GM23248 (cell line): ENCODE measurements at places on chromosomes 11 and 22. TPM values are rescaled to one million over a fixed set of nuclear protein-coding genes. Genes with fewer than 3 reads are reported as not detected.

- no peak for DNase-seq
Measured at GRCh38 chr11:108341654-108342053, 118.8 kb downstream of the ATM start.

- no peak for DNase-seq
Measured at GRCh38 chr22:48841881-48842582, 985.6 kb downstream of the BRD1 start.

DNA sequence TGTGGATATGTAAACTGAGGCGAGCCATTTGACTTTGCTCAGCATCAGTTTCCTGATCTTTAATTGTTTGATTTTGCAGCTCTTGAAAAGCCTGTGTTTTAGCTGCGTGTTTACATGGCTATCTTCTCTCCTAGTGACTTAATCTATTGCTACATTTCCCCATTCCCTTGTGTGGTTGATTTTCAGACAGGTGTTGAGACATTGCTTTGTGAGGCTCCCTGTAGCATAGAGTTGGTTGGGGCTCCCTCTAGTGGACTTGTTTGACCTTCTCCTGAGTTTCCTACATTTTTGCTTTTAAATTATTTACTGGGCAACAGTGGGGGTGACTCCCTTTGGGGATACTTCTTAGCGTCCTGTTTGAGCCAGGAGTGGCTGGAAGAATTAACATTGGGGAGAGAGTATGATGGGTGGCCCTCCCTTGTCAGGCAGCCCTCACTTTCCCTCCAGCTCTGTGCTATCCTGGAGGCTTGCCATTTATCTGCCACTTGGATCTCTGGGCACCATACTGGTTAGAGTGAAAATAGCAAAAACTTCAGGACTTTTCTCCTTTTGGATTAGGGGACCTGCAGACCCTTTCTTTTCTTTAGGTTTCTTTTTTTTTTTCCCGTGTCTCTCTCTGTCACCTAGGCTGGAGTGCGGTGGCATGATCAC is 9.2 kb upstream of the CBL start:
- peak; percentile 89 for DNase-seq

DNA sequence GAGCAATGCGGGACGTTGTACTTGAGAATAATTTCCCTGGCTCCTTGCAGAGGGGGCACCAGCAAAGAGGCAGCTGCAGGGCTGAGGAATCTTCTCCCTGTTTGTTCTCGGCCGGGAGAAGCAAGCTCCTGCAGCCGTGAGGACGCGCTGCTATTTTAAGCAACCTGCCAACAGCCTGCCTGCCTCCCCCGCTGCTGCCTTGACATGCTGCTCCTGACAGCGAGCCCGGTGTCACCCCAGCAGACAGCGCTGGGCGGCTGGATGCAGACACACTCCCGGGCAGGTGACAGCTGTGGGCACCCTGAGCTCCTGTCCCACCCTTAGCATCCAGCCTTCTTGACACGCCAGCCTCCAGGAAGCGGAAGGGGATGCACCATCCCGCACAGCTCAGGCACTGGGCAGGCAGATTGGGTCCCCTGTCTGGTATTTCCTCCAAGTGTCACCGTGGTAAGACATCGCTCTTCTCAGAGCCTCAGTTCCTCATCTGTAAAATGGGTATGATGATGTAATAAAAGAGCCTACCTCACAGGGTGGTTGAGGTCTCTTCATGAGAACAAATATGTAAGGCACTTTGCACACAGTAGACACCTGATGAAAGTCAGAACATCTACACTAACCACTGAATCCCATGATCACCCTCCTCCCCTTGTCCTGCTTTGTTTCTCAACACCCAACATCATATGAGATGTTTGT is 530.6 kb downstream of the MN1 start:
- DNase-seq, result no peak

DNA sequence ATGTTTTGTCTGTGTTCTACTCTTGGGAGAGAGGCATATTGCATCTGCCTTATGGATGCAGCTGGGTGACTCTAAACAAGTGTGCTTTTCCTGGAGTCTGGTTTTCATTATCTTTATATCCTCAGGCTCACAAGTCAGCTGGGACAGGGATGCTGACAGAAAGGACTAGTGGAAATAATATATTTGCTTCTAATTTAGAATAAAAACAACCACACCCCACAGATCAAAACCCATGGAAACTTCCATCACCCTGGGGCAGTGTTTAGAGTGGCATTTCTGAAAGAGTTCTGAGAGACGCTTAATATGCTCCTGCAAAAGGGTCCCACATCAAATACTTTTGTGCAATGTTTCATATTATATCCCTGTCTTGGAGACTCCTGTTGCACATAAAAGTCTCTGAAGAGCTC is 20.8 kb downstream of the KCNE3 start:
- DNase-seq, result no peak

DNA sequence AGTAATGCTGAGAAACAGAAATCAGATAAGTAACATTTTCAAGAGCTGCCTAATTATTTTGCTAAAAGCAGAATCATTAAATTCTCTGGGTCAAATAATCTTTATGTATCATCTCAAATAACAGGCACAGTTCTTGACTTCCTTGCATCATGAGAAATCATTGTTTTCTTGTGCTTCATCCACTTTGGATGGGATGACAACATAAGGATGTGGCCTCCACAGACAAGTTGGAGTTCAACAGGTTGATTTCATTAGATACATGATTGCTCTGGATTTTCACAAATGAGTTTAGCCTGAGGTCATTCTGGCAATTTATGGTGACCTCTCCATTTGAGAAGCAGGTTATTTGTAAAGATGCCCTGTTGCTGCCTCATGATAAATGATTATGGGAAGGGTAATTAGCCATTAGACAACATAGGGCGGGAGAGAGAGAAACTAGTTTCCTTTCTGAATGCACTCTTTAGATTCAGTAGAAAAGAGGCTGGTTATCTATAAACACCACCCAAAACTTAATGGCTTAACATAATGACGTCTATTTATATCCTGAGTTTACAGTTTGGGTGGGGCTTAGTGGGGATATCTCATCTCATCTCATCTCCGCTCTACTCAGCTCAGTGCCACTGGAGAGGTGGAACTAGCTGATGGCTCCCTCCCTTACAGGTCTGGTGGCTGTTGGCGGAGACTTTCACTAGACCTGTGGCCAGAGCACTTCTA is 35.0 kb upstream of the ADORA2A start:
- peak; percentile 56 for DNase-seq

DNA sequence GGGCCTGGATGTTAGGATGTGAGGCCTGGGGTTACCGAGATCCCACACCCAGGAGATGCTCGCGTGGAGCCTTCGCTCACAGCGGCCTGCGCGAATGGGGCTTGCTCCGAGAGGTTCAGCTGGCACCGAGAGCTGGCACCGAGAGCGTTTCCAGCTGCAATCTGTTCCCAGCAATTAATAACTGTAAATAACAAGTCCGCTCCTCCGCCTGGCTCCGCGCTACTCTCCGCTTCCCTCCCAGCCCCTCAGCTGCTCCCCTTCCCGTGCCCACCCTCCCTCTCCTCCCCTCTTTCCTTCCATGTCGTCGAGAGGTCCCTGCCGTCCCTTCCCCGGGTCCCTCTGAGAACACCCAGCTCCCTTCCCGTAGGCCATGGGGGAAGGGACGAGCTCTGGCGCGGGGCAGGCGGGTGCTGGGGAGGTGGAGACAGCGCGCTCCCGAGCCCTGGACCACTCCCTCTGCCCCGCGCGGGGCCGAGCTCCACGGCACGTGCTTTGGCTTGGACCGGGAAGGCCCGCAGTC is 110.8 kb downstream of the WNT7B start:
- DNase-seq, result no peak

DNA sequence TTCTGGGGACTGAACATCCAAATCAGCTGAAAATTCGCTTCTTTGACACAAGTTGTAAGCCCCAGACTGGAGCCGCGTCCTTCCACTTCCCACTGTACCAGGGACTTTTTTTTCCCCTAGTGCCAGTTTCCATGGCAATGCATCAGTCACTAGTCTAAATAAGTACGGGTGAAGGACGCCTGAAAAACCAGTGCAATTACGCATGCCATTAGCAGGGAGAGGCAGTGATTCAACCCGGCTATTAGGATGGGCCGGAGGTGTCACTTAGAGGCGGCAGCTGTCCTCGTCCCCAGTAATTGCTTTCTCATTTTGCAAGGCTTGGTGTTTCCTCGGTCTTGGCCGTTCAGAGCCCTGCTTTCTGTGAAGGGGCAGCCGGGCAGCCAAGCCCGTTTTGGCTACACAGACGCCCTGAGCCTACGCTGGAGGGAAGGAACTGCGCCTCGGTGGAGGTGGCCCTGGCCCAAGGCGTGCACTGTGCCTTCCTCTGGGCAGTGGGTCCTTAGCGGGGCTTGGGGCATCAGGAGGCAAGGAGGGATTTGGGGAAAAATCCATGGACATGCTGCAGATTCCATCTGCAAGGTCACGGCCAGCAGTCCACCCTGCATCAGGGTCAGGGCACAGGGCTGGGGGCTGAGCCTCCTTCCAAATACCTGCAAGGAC is 319.7 kb downstream of the CTTN start:
- no peak for DNase-seq

- no peak for DNase-seq
Measured at GRCh38 chr11:115700981-115701875, 197.0 kb upstream of the CADM1 start.

- no peak for DNase-seq
Measured at GRCh38 chr11:816433-816779, 2.3 kb upstream of the PNPLA2 start.

GRCh38 chr11:95708681-95709080 is 80.9 kb downstream of the FAM76B start:
- no peak for DNase-seq

DNA sequence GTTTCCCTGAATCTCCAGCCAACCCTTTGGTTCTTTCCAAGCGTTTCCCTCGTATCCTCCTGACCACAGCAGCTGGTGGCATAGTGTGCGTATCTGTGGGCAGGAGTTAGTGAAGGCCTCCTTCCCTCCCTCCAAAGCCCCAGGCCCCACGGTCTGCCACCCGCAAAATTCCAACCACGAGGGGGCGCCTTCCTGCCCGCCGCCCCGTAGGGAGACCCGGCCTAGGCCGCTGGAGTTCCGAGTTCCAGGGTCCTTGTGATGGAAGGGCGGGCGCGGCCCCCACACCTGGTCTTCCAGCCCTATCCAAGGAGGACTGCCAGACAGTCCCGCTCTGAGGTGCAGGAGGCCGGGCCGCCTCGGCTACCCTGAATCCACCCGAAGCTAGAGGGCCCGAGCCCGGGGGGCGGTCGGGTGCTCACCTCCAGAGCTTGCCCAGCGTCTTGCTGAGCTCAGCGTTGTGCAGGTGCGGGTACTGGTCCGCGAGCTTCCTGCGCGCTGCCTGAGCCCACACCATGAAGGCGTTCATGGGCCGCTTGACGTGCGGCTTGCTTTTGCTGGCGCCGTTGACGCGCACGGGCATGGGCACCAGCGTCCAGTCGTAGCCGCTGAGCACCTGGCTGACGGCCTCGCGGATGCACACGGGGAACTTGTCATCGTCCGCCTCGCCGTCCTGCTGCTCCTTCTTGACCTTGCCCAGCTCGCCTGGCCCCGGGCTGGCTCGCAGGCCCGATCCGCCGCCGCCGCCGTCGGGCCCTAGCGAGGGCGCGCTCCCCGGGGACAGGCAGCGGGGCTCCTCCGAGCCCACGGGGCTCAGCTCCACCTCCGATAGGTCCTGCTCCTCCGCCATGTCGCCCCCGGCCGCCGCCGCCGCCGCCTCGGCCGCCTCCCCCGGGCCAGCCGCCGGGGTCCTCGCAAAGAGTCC is 1.2 kb downstream of the SOX10 start:
- DNase-seq, result no peak

DNA sequence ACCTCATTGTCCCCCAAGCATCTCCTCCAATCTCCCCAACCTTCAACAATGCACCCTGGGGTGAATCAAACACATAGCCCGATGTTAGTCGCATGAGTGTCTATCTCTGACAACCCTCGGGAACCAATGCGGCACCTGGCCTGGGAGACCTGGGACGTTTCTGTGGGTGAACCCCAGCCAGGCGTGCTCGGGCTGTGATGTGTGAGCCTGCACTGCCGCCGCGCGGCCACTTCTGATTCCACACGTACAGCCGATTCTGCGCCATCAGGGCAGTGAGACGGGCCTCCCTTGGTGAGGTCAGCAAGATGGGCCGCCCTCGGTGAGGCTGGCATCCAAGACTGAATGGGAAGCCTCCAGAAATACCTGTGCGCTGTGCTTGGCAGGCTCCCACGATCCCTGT is 5.2 kb upstream of the H19 start:
- DNase-seq, result no peak

The OPCML gene
- polyA plus RNA-seq, result 0.69 and 1.0 TPM in 2 replicates

The SYT8 gene
- polyA plus RNA-seq, result not detected in 2 replicates

The PRR33 gene
- polyA plus RNA-seq, result not detected in 2 replicates

The TIMP3 gene
- polyA plus RNA-seq, result 1,465 and 1,490 TPM in 2 replicates

The TSPAN32 gene
- not detected in 2 replicates for polyA plus RNA-seq

The ANGPTL5 gene
- polyA plus RNA-seq, result 0.15 TPM in 1 of 2 replicates, not detected in the other

The RAG2 gene
- not detected in 2 replicates for polyA plus RNA-seq

The RTN4R gene
- 0.25 and 0.47 TPM in 2 replicates for polyA plus RNA-seq

The ART1 gene
- polyA plus RNA-seq, result not detected in 2 replicates

The NLRP14 gene
- polyA plus RNA-seq, result 0.13 TPM in 1 of 2 replicates, not detected in the other
